ENCODE measurements at places on chromosomes 6 and 20.

GRCh38 chr6:122931916-122932315 lies 64.1 kb upstream of the CLVS2 start:
- DNase-seq: no peak

DNA sequence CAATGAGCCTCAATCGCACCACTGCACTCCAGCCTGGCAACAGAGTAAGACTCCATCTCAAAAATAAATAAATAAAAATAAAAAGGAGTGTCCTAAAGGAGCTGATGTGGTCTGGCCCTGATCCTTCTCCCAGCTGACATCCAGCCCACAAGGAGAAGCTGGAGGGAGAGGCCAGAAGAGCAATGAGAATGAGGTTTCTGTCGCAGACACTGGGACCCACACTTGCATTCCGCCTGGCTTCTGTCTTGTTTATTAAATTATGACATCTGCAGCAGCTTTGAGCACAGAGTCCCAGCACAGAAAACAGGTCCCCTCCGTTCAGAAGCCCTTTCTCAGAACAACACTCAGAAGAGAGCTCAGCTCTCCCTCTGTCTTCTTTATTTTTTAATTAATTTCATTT lies 10.3 kb upstream of the E2F1 start:
- no peak for DNase-seq

DNA sequence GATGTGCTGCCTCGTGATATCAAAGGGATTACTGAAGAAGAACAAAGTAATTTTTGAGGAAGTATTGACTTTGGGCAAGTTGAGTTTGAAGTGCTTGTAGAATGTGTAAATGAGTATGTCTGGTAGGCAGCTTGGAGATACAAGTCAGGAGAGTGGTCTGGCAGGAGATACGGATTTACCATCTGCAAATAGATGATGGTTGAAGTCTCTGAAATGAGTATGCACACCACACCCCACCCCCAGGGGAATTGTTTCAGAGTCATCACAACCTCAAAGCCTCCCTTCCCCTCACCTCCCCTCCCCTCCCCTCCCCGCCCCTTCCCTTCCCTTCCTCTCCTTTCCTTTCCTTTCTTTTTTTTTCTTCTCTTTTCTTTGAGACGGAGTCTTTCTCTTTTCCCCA lies 16.4 kb upstream of the MCUR1 start:
- no peak for DNase-seq

DNA sequence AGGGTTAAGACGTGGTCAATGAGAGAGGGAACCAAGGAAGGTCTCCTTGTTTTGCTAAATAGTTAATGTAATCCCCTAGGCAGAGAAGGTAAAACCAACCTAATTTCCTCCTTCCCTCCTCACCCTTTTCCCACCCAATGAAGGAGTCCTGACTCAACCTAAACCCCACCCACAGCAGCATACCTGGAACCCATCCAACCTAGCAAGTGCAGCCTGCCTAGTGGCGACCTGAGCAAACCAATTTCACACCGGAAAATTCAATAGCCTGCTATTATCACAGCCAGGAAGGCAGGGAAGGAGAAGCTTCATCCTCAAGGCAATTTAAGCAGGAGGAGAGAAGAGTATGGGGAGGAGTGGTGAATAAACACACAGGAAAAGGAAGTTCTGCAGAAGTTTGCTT lies 46.9 kb downstream of the OSTM1 start:
- no peak for DNase-seq

- DNase-seq: peak; percentile 86
Measured at GRCh38 chr6:30684386-30685156, 1.9 kb downstream of the PPP1R18 start.

Measured in activated CD8-positive, alpha-beta memory T cell treated with anti-CD3 and anti-CD28 coated beads, Interleukin-2, amount 10 ng/mL, durations not matched to agents 7 days and 5 days (primary cell).